NCI-H510A (cell line): ENCODE measurements at places on chromosomes 16 and 17.

- DNase-seq: peak; percentile 49
Observed at GRCh38 chr16:88804552-88805339, 1.2 kb downstream of the CDT1 start.

- no peak for DNase-seq
Observed at GRCh38 chr16:4420505-4421105, 4.2 kb upstream of the CORO7 start.

- no peak for DNase-seq
Observed at GRCh38 chr17:81870131-81870980, 781 bp downstream of the ARHGDIA start.

- no peak for DNase-seq
Observed at GRCh38 chr17:47806026-47806912, 15.3 kb downstream of the OSBPL7 start.

- DNase-seq: no peak
Observed at GRCh38 chr16:78461496-78462287, 362.2 kb downstream of the WWOX start.

DNA sequence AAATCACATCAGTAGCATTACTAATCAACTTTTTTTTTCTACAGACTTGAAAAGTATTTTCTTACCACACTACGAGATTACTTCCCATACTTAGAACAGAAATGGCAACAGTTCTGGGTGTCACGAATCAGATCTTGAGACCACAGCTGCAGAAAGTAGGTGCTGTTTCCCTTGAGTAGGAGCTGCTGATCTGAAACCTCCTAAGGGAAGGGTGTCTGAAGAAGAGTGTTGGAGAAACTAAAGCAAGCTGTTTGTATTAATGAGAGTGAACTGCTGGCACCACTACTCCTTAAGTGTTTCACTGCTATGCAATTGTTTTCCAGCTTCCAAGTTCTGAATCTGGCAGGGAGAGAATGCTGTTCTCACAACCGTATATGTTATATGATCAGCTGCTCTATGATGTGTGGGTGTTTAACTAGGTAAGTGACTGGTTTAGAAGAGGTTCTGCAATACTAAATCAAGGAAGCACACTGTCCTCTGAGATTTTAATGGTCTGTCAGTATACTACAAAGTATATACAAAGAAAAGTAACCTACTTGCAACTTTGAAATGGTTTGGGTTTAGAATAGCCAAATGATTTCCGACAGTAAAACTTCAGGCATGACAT, 3.3 kb downstream of the ZNF652 start:
- DNase-seq: no peak

DNA sequence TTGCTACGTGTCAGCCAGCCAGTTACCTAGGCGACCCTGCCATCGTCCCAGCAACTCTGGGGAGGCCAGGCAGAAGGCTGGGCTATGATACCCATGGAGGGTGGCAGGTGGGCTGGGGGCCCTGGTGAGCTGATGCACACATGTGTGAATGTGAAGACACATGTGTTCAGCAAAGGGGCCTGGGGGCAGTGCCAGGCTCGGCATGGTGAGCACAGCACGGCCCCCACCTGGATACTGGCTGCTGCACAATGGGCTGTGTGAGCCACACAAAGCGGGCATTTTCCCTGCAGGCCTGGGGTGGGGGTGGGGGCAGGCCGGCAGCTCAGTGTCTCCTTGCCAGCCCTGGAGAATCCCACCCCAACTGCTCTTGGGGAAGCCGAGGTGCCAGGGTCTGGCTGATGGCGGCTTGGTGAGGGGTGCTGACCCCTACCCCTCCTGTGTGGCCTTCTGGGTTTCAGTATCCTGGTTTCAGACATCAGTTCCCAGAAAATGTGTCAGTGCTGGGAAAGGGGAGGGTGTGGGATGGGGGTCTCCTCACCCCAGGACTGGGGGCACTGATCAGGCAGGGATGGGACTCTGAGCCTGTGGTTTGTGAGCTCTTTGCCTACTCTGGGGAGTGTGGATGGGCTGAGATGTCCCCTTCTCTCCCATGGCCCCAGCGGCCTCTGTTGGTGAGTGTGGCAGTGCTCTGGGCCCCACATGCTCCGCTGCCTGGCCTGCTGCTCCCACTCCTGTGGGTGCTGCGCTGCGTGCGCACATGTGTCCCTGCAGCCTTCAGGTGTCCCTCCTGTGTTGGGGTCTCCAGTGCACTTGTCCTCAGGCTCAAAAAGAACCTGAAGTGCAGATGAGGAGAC, 5.1 kb downstream of the LLGL1 start:
- DNase-seq: no peak

- DNase-seq: no peak
Observed at GRCh38 chr17:37530420-37530819, 40.7 kb downstream of the DUSP14 start.

DNA sequence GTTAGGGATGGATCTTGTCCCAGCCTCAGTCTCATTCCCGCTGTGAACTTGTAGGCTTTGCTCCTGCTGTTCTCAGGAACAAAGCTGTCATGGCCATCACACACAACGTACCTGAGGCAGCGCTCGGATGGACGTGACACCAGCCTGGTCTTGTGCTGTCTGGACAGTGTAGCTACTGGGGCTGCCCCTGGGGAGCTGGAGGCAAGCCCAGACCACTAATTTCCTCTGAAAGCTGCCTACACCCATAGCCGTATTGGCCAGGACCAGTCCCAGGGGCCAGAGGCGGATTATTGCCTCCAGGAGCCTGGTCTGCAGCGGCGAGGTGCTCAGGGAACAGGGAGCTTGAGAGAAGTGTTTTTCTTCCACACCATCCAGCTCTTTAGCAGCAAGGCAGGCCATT, 11.7 kb downstream of the ZNHIT3 start:
- no peak for DNase-seq
